Inflammatory macrophage (primary cell): ENCODE measurements at places on chromosomes 7 and 10.
A peak's percentile ranks its signal among the peaks of the same experiment; 100 is the strongest.

DNA sequence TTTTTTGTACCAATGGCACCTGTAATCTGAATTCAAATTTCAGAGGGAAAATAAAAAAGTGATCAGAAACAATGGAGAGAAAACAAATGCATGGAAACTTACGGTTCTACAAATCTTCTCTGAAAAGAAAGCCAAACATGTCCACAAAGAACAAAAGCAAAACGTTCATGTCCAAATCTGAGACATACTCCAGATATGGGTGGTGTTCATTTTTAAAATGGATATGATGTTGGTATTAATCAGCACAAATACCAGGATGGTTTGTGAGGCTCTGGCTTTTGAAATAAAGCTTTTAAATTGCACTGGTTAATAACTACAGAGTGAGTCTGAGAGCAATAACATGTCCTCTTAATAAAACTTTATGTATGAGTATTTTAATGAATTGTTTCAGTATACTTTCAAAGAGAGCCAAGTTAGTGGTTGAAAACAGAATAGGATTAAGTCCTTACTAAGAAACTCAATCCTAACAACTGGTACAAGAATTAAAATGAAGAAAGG, 366.4 kb downstream of the INHBA start:
- DNase-seq: no peak

DNA sequence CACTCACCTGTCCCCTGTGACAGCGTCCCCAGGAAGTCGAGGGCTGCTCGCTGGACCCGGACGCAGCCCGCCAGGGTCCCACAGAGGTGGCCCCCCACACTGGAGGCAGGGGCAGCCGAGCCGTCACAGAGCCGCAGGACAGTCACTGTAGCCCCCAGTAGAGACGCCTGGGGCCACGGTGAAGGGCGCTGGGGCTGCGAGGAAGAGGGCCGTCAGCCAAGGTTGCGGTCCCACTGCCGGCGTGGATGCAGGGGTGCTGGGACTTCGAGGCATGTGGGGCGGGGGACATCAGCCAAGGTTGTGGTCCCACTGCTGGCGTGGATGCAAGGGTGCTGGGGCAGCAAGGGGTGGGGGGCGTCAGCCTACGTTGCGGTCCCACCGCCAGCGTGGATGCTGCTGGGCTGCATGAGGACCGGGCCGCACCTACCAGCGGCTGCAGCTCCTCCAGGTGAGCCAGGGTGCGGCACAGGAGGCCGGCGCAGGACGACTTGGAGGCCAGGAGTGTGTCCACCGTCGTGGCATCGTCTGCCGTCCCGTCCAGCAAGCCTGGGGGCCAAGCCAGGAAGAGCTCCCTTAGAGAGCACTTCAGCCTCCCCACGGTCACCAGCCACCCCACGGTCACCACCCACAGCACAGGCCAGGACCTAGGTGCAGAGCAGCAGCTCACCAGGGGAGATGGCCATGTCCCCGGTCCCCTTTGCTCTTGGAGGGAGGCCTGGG, 13.9 kb downstream of the BRAT1 start:
- no peak for DNase-seq

DNA sequence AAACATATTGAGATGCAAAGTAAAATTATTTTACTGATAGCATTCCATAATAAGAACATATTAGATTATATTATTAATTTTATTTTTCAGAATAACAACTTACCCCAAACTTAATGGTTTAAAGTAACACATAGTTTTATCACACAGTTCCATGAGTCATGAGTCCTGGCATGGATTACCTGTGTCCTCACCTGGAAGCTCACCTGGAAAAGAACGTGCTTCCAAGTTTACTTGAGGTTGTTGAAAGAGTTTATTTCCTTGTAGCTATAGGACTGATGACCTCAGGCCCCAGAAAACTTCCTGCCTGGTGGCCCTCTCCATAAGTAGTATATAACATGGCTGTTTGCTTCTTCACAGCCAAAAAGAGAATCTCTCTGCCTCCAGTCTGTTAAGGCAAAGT, 254.6 kb downstream of the TFEC start:
- DNase-seq: no peak

- peak; percentile 22 for DNase-seq
Observed at GRCh38 chr7:32762925-32763293, 128.7 kb downstream of the KBTBD2 start.

DNA sequence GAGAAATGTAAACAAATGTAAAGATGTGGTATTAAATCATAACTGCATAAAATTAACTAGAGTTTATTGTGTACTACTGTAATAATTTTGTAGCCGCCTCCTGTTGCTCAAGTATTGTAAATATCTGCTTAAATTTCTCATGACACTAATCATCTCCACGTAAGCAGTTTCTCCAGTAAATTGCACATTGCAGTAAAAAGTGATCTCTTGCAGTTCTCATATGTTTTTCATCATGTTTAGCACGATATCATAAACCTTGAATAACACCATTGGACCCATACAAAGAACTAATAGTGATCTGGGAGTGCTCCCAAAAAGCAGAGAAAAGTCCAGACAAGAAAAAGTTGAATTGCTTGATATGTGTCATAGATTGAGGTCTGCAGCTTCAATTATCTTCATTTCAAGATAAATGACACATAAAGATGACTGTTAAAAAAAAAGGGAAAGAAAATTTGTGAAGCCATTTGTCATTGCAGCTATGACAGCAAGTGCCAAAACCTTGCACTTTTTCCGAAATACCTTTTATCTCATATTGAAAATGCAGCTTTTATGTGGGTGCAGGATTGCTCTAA, 15.3 kb downstream of the LIPA start:
- no peak for DNase-seq

- DNase-seq: no peak
Observed at GRCh38 chr10:63423494-63423893, 42.3 kb downstream of the JMJD1C start.

- no peak for DNase-seq
Observed at GRCh38 chr7:6419310-6419773, 28.4 kb downstream of the DAGLB start.

GRCh38 chr7:115822380-115822779, 208.2 kb downstream of the TFEC start:
- DNase-seq: no peak

- DNase-seq: no peak
Observed at GRCh38 chr10:122273966-122274545, 3.0 kb downstream of the BTBD16 start.

DNA sequence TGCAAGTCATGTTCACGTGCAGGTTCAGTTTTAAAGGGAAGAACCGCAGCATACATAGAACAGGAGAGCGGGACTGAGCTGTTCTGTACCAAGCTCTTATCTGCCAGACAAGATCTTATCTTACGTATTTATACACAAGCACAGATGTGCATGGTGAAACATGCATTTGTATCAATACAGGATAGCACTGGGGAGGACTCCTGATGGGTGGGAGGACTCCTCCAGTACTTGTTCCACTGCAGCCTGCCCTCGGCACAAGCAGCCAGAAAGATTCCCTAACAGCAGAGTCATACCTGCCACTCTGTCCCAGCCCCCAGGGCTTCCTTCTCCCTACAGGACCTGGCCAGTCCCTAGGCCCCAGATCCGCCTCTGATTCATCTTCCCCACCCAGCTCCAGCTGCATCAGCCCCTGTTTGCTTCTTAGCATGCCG, 13.2 kb upstream of the PRKCQ start:
- DNase-seq: no peak

- DNase-seq: no peak
Observed at GRCh38 chr10:1308173-1308961, 252.2 kb downstream of the WDR37 start.

- DNase-seq: no peak
Observed at GRCh38 chr10:36759141-36759805, 366.1 kb upstream of the ANKRD30A start.

GRCh38 chr10:88800152-88801125, 2.1 kb upstream of the LIPM start:
- no peak for DNase-seq

DNA sequence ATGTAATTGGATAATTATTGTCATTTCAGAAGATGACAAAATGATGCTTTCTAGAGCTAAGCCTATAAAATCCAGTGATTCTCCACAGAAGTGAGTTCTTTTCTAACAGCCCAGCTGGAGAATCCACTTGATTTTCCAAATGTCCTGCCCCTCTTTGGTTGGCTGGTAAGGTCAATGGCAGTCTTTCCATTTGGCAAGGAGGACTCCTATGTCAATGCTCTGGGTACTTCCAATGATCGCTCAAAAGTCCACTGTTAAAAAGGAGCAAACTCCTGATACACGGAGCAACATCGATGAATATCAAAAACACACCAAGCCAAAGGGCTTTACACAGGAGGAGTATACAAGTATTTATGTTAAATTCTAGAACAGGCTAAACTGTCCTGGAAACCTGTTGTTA, 57.8 kb downstream of the STK17A start:
- no peak for DNase-seq

GRCh38 chr10:132054564-132054963, 11.2 kb upstream of the JAKMIP3 start:
- no peak for DNase-seq

- DNase-seq: no peak
Observed at GRCh38 chr10:11261687-11262493, 244.2 kb downstream of the CELF2 start.

DNA sequence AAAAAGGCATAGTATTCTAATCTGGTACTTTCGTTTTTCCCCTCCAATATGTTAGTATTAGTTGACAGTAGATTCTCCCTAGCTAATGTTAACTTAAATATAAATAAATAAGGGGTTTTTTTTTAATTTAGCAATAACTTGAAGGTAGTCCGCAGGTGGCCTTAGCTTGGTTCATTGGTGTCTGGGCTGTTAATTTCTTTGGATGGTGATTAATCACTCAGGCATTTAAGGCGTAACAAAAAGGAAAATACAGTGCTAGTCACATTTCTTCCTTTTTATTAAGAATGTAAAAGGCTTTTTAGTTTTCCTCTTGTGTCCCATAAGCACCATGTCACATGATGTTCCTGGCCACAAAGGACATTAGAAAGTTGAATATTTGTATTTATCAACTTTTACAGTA, 161.0 kb upstream of the POT1 start:
- no peak for DNase-seq

DNA sequence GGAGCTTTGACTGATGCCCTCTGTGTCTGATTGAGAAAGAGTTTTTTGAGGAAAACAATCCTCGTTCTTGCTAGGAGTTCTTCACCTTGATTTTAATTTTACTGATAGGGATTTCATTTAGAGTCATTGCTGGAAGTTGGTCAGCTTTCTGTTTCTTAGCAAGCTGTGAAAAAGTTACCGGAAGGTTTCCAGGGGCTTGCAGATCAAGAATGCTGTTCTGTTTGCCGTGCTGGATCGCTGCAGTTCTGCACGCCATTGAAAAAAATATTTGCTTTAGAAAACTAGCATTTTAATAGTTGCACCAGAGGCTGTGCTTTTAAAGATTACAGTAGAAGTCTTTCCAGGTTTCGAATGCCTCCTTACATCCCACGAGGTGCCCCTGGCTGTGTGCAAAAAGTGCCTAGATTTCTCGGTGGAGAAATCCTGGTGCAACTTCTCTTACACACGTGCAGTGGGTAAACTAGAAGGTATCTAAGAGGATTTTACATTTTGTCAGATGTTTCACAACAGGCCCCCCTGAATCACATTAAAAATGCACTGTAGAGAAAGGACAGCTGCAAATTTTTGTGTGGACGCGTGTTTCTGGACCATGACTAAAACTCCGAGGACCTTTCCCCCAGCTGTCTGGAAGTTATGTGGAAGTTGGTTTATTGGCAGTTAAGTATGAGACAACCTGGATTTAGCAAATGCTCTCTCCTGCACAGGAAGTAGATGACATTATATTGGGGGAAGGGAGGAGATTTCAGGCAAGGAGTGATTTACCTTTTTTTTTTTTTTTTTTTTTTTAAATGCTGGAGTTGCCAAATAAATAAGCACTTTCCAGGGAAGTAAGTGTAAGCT, 5.8 kb downstream of the TCF7L2 start:
- peak; percentile 33 for DNase-seq

DNA sequence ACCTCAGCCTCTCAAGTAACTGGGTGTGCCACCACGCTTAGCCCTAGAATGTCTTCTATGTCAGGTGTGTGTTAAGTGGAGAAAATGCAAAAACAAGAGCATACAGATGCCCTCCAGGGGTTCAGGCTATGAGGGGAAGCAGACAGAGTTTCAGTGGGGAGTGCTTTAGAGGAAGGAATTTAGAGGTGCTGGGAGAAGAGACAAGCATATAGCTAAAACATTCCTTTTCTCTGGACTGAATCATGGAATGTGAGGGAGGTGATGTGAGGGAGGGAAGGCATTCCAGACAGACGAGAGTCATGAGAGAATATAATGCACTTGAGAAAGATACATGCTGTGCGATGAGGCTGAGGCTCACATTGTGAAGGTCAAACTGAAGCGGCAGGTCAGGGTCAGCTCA, 6.6 kb upstream of the ZNF786 start:
- DNase-seq: no peak

DNA sequence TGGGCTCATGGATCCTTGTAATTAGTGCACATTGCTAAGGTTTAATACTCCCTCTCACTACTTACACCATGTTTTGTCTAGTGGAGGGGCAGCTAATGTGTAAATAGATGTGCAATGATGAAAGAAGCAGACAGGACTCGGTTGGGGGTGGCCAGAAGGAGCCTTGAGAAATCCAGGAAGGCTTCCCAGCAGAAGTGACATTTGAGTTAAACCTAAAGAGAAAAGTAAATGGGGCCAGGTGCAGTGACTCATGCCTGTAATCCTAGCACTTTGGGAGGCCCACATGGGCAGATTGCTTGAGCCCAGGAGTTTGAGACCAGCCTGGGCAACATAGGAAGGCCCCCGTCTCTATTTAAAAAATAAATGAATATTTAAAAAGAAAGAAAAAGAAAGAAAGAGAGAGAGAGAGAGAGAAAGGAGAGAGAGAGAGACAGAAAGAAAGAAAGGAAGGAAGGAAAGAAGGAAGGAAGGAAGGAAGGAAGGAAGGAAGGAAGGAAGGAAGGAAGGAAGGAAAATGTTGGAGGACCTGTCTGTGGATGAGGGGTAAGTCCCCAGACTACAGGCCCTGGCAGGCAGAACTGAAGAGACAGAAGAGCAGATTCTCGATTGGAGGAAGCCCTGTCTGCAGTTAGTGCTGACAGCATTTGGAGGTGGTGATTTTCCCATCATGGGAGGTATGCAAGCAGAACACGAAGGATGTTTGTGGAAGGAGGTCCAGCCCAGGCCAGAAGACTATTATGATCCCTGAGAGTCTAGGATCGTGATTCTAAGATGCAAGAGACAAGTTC, 3.6 kb downstream of the ELN start:
- DNase-seq: no peak

DNA sequence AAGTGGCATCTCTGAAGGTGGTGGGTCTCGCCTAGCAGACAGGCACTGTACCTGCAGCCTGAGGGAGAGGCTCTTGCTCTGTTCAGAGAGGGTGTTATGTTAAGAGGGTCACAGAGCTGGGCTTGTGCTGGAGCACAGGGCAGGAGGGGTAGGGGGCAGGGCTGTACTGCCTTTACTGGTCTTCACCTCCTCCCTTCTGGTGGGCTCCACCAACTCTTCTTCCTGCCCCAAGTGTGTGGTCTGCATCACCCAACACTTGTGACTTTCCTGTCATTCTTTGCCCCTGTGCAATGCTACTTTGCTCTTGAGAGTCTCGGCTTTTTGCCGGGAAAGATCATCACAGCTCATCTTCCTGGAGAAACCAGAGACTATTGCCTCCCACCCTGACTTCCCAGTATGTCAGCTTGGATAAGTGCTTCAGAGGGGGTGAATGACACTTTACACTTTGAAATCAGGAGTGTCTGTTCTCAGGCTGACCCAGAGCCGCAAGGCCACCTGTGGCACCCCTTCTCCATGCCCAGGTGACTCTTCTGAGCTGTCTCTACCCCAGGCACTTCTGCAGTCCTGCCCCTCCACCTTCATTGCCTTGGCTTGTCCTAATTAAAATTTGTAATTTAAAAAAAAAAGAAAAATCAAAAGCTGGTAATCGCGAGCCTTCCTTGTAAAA, 38.4 kb upstream of the IKZF1 start:
- DNase-seq: no peak
